ENCODE measurements at places on chromosomes 4 and X.

GRCh38 chr4:4871573-4872313 lies 12.3 kb downstream of the MSX1 start:
- no peak for DNase-seq

GRCh38 chr4:6625256-6625655 lies 15.2 kb upstream of the MRFAP1 start:
- no peak for DNase-seq

DNA sequence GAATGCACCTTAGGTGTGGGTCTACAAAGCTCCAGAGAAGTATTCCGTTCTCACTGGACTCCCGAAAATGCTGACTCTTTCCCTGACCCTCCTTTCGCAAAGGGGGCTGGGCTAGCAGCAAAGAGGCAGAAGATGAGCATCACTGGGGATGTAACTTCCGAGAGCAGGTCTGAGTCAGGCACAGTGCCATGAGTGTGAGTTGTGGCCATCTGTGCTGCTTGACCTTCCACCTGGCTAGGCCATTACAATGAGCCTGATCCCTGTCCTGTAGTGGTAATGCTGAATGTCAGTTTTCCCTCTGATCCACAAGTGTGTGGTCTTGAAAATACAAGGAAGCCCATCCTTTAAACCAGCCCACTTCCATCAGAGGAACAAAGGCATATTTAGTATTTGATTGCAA lies 479.4 kb downstream of the AFF2 start:
- no peak for DNase-seq

- no peak for DNase-seq
Observed at GRCh38 chrX:112147206-112147605, 64.6 kb upstream of the TRPC5 start.

DNA sequence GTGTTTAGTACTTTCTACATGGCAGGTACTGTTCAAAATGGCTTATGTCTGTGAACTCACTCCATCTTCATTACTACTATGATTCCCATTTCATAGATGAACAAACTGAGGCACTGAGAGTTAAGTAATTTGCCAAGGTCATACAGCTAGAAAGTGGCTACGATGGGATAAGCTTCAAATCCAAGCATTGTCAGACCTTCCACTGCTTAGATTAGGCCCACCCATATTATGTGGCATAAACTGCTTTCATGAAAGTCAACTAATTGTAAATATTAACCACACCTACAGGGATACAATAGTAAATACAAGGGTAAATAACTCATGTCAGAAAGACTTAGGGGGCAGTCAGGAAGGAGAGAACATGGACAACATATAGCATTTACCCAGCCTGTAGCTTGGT lies 68.8 kb downstream of the SLITRK2 start:
- no peak for DNase-seq

DNA sequence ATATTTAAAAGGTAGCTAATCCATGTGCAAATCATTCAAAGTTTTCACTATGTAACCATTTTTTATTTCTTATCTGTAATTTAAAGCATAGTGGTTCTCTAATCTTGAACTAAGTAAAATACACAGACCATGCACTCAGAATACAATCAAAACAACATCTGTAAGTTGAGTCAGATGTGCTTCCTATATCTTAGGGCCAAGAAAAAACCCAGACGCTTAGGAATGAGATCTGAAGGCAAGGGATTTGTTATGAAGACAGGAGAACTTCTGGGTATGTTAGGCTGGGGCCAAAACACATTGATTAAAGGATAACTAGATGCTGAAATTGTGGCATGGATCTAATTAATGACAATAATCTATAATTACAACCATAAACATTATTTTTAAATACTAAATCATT lies 120.3 kb downstream of the PDE5A start:
- no peak for DNase-seq

DNA sequence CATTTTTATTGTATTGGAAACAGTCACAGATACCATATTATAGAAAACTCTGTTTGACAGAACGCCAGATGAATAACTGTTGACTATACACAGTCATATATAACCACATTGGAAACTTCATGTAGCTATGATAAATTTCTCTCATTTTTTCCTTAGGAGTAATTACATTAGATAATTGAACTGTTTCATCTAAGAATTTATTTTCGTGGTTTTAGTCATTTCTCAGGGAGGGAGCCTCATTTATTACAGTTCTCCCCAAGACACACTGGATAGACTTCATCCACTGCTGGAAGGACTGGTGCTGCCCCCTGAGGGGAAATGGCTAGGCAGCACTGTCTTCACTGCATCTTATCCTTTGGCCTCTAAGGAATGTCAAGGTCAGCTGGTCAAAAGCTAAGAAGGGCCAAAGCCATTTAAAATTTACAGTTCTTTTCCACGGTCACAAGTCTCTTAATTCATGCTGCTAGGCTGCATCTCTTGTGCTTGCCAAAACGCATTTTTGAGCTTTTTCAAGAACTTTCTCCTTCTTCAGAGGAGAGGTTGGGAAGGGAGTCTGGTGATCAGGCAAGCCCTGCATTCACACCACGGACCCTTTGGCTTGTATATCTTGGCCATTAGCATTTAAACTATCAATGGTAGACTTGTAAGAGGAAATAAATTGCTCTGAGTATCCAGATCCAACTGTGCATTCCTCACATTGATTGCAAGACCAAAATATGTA lies 145.1 kb downstream of the CBR4 start:
- peak; percentile 56 for DNase-seq

- peak; percentile 70 for DNase-seq
Observed at GRCh38 chr4:34157547-34157946, 2086.8 kb downstream of the ARAP2 start.

DNA sequence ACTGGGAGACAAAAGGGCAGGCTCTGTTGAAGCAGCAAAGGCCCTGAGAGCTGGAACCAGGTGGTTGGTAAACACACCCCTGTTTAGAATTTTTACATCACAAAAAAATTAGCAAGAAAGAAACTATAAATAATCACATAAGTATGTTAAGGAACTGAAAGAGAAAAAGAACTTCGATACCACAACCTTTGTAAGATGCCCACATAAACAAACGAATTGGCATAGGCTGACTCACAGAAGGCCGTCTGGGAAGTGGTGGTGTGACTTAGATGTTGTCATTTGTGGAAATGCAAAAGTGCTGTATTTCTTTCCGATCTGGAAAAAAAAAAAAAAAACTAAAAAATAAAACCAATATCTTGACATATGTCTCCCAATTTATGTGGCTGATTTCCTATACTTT lies 235.1 kb downstream of the USP46 start:
- no peak for DNase-seq

DNA sequence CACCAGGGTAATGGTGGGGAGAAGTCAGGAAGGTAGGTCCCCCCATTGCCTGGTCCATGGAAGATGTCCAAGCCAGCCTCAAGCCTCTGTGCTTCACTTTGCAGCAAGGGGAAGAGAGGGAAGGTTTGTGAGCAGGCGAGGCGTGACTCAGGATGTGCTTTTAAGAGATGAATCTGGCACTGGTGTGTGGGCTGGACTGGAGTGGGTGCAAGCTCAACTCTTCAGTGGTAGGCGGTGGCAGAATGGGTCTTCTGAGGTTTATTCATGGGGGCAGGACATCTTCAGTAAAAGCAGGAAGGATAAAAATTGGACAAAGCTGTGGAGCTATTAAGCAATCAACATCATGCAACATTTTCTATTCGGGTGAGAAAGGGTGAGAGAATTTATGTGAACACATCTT lies 19.4 kb downstream of the GPM6B start:
- no peak for DNase-seq

- no peak for DNase-seq
Observed at GRCh38 chrX:101040197-101040596, 11.7 kb downstream of the TRMT2B start.

- DNase-seq, result no peak
Observed at GRCh38 chr4:19677211-19677610, 574.5 kb upstream of the SLIT2 start.

GRCh38 chr4:155371432-155372043 lies 5.2 kb downstream of the MAP9 start:
- DNase-seq, result peak; percentile 7

DNA sequence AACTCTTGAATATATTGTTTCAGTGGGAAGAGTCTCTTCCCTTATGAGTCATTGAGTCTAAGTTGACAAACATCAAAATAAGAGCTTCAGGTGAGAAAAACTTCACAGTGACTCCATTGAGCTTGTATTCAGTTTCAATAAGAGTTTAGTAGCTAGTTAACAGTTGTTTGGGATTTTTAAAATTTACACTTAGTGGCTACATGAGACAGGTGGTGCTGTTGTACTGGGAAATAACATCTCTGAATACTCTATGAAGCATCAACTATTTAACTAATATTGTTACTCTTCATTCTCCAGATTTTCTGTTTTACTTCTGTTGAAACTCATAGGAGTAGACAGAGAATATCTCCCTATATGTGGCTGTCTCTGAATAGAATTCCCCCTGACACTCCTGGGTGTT lies 1609.1 kb downstream of the C4orf33 start:
- no peak for DNase-seq

GRCh38 chrX:2316534-2316933 lies 184.2 kb downstream of the DHRSX start:
- DNase-seq, result no peak

- no peak for DNase-seq
Observed at GRCh38 chr4:32002037-32002747, 1282.0 kb downstream of the PCDH7 start.

DNA sequence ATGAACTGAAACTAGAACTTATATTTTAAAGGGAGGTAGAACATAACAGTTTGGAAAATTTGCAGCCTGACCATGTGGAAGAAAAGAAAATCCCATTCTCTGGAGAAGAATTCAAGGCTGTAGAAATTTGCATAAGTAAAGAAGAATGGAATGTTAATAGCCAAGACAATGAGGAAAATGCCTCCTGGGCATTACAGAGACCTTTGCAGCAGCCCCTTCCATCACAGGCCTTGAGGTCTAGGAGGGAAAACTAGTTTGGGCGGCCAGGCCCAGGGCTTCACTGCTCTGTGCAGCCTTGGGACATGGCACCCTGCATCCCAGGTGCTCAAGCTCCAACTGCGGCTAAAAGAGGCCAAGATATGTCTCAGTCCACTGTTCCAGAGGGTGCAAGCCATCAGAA lies 1506.8 kb downstream of the PCDH18 start:
- DNase-seq, result no peak

GRCh38 chr4:174713181-174713580 lies 115.9 kb downstream of the GLRA3 start:
- no peak for DNase-seq

- DNase-seq, result no peak
Observed at GRCh38 chrX:19639813-19640462, 124.6 kb upstream of the MAP3K15 start.

DNA sequence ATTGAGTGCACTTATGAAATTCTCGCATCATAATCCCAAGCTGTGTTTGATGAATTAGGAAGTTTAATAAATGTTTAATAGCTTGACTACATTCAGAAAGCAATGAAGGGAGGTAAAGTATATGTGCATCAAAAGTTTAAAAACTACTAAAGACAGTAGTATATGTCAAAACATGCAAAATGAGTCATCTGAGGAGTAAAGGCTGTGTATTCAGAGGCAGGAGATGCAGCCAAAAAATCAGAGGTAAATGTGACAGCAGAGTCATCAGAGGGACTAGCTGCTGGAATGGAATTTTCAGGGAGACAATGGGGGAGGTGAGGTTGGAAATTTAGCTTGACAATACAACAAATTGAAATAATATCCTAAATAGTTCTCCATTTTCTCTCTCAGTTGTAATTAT lies 127.0 kb upstream of the FUNDC1 start:
- no peak for DNase-seq

DNA sequence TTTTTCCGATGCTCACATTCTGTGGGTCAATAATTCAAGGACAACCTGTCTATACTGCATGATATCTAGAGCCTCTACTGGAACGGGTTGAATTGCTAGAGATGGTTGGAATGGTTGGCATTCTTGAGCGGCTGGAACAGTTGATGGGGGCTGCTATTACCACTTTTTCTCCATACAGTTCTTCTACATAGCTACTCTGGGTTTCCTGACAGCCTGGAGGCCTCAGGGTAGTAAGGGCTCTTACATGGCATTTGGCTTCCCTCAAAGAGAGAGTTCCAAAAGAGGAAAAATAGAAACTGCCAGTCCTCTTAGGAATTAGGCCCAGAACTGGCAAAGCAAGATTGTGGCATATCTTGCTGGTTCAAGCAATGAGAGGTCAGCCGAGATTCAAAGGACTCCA lies 53.1 kb downstream of the NAA11 start:
- no peak for DNase-seq

- no peak for DNase-seq
Observed at GRCh38 chrX:153464116-153464515, 6.3 kb downstream of the HAUS7 start.

DNA sequence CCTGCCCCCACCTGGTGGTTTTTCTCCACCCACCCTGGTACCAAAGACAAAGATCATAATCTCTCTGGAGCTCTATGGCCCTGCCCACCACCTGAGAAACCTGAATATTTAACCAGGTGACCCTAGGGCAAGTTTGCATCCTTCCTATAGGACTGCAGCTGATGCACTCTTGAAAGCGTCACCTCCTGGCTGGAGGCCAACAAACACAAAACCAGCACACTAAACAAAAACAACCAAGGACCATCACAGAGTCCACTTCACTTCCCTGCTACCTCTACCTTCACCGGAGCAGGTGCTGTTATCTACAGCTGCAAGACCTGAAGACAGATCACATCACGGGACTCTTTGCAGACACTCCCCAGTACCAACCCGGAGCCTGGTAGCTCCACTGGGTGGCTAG lies 296.7 kb upstream of the FGF13 start:
- no peak for DNase-seq

DNA sequence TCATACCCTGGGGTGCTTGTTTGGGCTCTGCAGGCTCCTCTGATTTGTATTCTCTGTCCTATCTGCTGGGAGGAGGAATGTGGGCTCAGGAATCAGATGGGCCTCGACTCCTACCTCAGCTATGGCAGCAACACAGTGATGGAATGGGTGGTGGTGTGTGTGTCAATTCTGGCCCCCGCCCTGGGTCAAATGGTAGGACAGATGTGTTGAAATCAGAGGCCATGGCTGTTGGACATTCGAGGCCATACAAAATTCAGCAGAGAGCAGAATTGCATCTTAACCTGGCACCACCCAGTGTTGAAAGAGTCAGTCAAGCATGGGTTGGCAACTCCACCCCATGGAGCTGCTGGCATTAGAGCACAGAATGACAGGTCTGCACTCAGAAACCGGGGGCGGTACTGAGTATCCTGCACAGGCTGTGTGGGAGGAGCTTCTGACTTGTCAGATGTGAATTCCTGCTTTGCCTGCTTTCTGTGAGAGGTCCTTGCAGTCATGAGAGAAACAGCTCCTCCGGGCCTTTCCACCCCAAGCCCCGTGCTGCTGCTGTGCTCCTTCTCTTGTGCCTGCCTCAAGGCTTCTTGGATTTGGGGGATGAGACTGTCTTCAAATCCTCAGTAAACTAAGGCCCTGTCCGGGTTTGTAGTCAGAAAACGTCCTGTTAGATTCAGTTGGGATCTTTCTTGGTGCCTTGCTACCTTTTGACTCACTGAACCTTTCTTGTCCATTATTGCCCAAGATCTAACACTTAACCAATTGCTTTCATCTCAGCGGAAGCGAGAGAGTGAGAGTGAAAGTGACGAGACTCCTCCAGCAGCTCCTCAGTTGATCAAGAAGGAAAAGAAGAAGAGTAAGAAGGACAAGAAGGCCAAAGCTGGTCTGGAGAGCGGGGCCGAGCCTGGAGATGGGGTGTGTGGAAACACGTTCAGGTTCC lies 13.0 kb downstream of the DKC1 start:
- peak; percentile 36 for DNase-seq

All from LHCN-M2 (cell line).